COR-L47 (cell line): ENCODE measurements at places on chromosomes 11 and 22.

- no peak for DNase-seq
These were observed 11.4 kb upstream of the ANKK1 start for GRCh38 chr11:113376156-113376555.

DNA sequence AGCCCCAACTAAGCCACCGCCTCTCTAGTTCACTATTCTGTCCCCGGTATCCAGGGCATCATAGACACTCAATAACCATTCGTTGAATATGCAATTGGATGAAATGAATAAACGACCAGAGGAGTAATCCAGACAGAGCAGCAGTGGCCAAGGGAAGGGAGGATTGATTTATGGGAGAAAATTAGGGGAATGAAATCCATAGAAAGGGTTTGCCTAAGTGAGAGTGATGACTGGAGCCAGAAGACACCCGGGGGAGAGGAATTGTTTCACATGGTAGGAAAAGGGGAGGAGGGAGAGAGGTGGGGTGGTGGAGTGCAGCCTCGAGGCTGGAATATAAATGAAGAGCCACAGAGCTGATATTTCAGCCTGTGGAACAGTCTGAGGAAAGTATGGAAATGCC is 168.2 kb downstream of the COMMD9 start:
- no peak for DNase-seq

- no peak for DNase-seq
These were observed 42.7 kb downstream of the RTL6 start for GRCh38 chr22:44455151-44455962.

DNA sequence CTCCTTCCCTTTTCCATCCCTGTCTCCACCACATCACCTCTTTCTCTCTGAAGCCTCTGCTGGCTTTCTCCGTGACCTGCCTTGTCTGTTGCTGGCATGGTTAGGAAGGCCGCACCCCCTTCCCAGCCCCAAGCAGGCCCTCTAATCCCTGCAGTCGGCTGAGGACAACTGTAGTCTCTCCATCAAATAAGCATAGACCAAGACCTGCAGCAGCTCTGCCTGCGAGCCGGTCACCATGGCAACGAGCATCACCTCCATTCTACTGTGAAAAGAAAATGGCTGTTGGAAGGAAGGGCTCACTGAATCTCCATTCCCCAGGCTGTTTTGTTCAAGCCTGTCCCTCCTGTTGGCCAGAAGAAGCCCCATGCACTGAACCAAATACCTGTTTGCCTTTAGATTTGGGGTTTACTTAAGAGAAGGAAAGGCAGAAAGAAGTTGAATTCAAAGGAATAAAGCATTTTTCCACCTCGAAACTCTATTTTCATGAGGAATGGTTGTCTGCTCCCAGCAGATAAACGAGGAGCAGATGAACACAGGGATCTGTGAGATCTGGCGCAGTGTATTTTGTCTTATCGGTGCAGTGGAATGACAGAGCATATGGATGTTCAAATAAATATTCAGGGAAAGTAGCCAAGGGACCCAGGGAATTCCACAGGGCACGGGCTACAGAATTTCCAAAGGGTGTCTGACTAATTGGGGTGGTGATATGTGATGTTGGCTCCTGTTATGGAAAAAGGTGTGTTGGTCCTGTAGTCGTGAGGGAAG is 113.1 kb upstream of the TTC12 start:
- peak; percentile 16 for DNase-seq

- no peak for DNase-seq
These were observed 325.7 kb upstream of the PITPNB start for GRCh38 chr22:28244757-28245156.

- DNase-seq = no peak
These were observed 7.4 kb upstream of the PELI3 start for GRCh38 chr11:66459138-66459778.

DNA sequence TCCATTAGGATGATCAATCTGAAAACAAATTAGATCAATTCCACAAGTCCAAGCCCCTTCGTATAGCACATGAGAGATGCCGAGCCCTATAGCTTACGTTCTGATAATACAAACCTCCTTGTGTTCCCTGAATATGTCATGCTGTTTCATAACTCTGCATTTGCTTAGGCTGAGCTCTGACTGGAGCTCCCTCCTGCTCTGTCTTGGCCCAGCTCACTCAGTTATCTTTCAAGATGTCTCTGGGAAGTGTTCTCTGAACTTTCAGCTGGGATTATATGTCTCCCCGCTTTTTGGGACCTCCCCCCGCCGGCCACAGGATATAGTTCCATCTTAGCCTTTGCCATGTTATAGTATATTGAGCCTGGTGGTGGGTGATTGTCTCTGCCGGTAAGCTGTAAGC is 44.0 kb downstream of the FDX1 start:
- no peak for DNase-seq

- DNase-seq = no peak
These were observed 17.6 kb downstream of the PRDM11 start for GRCh38 chr11:45163956-45164575.

DNA sequence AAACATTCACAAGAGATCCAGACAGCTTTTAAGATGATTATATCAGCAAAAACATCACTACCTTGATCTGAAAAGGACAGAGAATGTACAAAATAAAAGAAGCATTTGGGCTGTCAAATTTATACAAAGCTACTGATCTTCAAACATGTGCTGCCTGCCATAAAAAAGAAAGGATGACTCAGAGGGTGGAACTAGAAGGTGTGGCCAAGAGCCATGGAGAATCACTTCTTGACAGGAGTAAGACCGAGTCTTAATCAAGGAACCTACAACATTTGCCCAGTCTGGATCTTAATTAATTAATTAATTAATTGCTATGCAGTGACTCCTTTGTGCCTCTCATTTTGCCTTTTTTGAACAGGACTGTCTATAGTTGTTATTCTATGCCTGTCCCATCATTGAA is 33.2 kb downstream of the C11orf96 start:
- DNase-seq = no peak

DNA sequence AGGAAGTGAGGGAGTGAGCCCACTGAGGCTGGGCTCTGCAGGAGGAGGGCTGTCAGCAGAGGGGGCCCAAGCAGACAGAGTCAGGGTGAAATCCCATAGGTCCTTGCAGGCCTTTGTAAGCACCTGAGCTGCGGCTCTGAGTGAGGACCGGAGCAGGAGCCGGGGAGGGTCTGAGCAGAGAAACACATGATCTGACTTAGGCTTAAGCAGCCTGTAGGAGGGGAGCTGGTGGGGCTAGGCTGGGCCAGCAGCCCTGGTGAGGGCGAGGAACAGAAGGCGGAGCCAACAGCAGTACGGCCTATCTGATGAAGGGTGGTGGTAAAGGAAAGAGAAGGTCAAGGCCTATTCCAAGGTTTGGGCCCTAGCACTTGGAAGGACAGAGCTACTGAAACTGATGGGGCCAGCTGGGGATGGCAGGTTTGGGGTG is 26.9 kb upstream of the CBX7 start:
- DNase-seq = no peak

DNA sequence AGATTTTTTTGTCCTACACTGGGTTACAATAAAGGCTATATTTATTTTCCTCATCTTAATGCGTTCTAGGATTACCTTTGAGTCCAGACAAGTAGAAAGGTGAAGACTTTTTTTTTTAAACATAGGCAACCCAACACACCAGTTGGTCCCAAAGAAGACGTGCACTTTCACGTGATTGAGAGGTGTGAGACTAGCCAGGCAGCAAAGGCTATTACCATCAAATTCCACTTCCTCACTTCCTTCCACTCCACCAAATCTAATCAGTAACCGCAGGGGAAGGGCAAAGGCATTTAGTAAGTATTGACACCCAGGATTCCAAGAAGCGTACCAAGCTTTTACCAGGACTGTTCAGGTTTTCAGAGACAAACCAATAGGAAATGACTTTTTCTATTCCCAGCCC is 109.3 kb downstream of the APIP start:
- DNase-seq = no peak

GRCh38 chr11:128789497-128790150 is 77.5 kb downstream of the KCNJ1 start:
- DNase-seq = no peak

- no peak for DNase-seq
These were observed 4.6 kb downstream of the CFL1 start for GRCh38 chr11:65853246-65853979.

- no peak for DNase-seq
These were observed 12.4 kb downstream of the CAVIN3 start for GRCh38 chr11:6307876-6308275.

DNA sequence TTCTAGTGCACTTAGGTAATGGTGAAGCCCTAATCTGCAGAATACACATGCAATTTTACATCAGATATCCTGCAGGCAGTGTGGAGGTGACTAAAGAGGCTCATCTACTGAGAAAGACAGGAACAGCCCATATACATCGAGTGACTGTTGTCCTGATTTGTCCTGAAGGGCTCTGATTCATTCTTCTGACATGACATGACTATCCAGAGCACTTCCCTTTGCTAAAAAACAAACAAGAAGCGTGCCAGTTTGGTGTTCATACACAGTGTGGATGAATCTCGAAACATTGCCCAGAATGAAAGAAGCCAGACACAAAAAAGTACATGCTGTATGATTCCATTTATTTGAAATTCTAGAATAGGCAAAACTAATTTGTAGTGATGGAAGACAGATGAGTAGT is 48.0 kb upstream of the AMPD3 start:
- DNase-seq = no peak
